Left renal cortex interstitium (tissue), 4 donors: ENCODE measurements at places on chromosomes 4 and X.

DNA sequence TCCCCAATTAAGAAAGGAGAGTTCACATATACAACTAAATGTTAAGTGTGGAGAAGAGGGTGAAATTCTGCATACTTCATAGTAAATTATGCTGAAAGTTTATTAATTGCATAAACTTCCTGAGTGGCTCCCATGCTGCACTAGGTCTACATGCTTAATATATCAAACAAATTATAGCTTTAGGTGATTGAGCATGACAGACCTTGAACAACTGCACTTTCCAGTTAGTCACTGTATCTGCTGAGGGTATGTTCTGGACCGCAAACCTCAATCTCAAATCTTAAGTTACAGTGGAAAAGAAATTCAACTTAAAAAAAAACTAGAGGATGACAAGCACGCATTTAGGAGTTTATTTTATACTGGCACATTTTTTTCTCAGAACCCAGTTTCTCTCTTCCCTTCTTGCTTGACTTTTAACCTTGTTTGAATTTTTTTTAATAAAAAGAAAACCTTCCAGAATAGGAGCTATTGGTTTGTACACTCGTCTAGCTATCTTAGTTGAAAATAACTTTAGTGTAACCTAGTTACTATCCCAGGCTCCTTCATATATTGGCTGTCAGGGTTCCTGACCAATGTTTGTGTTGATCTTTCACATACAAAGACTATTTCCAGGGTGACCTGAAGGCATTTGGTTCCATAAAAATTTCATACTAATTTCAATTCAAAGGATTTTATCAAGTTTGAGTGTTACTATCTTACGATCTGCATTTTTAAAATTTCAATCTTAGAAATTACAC, 10.2 kb upstream of the FAM120C start:
- no peak for DNase-seq

DNA sequence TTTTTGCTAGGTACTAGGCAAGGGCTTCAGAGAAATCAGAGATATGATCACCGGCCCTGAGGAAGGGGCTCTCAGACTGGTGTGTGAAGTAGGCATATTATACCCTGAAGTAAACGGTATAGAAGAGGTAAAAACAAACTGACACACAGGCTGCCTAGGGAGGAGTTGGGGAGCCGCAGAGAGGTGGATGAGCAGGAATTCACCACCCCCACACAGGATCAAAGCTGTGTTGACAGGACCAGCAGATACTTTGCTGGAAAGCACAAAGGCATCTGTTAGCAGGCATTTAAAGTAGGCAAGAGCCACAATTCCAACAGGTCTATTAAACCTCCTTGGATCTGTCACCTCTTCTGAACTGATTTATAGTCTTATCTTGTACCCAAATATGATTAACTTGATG, 71.8 kb upstream of the GPR34 start:
- no peak for DNase-seq

- DNase-seq = no peak
Observed at GRCh38 chrX:129781680-129782495, 2.1 kb downstream of the SASH3 start.

GRCh38 chr4:113481820-113482219, 279.7 kb downstream of the CAMK2D start:
- no peak for DNase-seq

- DNase-seq = no peak
Observed at GRCh38 chrX:39928704-39929378, 168.9 kb downstream of the BCOR start.

DNA sequence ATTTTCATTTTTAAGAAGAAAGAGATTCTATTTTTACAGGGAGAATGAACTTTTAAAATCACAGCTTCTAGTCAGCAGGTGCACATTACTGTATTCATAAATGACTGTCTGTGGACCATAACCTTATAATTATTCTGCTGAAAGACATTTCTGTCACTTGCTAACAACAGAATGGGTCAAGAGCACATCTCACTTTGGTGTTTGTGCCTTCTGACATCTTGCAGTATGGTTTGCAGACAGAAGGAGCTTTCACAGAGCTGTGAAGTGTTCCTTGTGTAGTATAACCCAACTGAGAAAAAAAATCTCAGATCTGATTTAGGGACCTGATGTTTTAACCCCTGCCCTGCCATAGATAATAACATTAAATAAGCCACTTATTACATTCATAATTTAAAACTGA, 131.4 kb upstream of the CTSO start:
- no peak for DNase-seq

DNA sequence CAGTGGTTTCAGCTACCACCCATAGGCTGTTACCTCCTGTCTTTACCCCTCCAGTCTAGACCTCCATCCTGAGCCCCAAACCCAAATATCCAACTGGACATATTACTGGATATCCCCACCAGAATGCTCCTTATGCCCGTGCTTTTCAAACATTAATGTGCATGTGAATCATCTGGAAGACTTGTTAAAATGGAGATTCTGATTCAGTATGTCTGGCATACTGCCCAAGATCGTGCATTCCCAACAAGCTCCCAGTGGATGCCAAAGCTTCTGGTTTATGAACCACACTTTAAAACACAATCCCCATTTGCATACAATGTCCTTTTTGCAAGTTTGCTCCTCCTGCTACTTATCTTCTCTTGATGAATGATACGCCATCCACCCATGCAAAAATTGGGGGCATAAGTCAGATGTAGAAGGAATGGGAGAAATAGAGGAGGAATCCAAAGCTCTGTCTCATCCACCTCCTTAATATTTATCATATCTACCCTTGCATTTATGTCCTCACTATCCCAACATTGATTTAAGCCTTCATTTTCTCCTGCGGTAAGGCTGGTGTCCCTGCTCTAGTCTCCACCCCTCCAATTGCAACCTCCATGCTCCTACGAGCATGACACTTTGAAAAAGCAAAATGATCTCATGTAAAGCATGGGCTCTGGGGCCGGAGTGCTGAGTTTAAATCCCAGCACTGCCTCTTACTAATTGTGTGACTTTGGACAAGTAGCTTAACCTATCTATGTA, 7.4 kb upstream of the PGRMC1 start:
- no peak for DNase-seq

DNA sequence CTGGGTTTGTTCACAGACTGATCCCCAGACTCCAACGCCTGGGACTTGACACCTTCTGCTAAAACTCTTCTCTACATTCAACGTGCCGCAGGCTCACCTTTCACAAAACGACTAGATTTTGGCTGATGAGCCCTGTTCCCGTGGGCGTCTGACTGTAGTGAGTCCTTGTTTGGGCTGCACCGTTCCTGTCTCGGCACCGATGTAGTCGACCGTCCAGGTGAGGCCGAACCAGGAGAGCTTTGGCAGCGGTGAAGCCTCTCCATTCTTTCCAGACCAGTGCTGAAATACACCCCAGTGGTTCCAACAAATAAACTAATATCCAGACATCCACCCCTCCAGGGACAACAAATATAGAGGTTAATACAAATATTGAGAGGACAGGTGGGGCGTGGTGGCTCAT, 45.0 kb upstream of the TLR3 start:
- no peak for DNase-seq

DNA sequence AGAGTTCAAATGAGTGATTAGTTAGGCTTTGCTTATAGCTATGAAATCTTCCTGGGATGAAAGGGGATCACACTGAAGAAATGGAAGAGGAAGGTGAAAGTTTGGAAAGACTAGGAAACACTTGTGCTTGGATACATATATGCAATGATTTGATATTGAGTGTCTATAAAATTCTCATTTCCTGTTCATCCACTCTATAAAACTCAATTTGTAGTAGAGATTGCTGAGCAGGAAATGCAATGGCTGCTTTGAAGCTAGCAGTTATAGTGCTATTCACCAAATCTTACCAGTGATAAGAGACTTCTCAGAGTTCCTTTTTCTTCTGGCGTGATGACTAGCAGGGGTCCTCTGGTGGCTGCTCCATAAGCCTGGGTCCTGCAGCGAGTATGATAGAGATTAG, 128.1 kb upstream of the HPF1 start:
- no peak for DNase-seq

- peak; percentile 4 for DNase-seq
Observed at GRCh38 chr4:77817304-77818072, 1.7 kb downstream of the CNOT6L start.

GRCh38 chrX:49073601-49074575, at the start of gene PRAF2:
Gene PRAF2, minus strand, starts transcription at chrX:49074002. Its CDS starts 15 bp downstream, at chrX:49073987.
- DNase-seq = peak; percentile 77

GRCh38 chrX:1591863-1592469, 562 bp downstream of the AKAP17A start:
- no peak for DNase-seq

DNA sequence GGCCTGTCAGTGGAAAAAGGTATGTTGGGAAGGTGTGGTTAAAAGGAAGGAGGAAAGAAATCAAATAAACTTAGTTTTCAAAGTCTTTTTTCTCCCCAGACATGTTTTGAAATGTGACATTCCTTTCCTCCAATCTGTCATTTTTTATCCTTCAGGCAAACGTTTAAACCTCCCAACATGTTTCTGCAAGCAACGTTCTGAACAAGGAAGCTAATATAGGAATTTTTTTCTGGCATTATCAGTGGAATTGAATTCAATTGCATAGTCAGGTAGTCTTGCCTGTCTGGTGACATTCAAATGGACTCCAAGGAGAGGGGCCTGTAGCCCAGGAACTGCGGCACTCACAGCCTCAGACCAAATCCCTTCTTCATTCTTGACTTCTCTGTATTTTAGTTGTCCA, 30.0 kb upstream of the RASSF6 start:
- DNase-seq = no peak

- no peak for DNase-seq
Observed at GRCh38 chr4:2494992-2495391, 26.1 kb downstream of the RNF4 start.

DNA sequence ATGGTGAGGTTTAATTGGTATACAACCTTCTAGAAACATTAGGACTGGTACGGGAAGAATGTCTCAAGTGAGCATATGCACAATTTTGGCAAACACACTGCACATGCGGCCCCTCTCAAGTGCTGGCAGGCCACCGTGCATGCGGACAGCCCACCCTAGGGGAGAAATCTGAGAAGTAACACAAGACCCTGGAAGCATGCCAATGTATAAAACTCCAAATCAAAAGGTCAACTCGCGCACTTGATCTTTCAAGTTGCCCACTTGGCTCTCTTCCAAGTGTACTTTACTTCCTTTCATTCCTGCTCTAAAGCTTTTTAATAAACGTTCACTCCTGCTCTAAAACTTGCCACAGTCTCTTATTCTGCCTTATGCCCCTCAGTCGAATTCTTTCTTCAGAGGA, 488.3 kb downstream of the CFAP47 start:
- DNase-seq = no peak

DNA sequence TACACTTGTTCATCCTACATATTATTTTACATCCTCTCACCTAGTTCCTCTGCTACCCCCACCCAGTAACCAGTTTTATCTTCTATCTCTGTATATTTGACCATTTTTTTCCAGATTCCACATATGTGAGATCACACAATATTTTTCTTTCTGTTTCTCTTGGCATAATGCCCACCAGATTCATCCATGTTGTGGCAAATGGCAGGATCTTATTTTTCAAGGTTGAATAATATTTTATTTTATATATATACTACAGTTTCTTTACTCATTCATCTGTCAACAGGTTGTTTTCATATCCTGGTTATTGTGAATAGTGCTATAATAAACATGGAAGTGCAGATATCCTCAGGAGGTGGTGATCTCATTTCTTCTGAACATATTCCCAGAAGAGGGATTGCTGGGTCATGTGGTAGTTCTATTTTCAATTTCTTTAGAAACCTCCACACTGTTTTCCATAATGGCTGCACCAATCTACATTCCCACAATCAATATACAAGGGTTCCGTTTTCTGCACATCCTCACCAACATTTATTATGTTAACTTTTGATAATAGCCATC, 48.2 kb downstream of the THAP9 start:
- DNase-seq = no peak

DNA sequence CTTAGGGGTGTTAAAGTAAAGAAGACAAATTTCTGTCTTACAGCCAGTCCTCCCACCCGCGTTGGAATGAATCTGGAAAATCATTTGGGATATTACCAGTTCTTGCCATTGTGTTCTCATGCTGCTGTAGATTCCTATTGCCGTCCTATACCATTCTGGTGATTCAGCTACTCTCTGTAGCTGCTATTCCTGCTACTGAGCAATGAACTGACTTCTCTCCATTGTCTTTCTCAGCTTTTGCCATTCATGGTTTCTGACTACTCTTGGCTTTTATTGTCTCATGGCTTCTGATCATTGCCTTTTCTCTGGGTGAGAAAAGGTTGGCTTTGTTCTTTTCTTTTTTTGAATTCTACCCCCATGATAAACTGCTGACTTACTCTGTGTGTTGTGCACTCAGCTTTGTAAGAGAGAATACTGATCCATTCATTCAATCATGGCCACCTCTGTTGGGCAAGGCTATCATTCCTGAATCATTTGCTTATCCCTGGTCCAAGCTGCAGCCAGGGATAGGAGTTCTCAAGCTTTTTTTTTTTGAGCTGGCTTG, 27.7 kb upstream of the METAP1 start:
- DNase-seq = no peak

DNA sequence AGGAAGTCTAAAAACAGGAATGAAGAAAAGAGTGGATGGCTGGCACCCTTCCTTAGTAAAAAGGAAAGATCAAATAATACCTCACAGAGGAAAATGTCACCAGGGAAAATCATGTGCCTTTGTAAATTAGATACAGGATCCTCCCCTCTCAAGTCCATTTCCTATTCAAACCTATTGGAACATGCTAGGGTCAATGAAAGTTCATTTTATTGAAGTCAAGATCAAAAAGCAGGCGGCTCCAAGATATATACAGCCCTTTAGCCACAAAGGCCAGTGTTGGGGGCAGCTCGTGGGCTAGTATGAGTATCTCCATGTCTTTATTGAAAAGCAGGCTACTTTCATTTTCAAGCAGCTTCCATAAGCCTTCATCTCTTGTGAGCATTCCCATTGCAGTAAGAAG, 141.1 kb downstream of the QDPR start:
- DNase-seq = no peak

- DNase-seq = no peak
Observed at GRCh38 chr4:151860561-151861093, 99.8 kb upstream of the GATB start.

DNA sequence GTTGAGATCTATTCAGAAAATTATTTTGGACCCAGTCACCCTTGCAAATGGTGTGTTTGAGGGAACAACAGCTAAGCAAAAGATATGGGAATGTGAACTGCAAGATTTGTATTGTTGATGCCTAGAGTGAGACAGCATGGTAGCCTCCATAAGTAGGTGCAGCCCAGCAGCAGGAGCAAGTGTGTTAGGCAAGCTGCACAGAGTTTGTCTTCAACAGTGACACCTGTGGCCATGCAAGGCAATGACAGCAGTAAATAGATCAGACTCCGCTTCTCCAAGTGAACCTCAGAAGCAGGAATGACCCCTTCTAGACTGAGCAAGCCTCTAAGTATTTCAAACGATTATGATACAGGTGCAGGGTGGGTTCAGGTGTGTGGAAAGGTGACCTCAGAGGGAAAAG, 133.4 kb upstream of the MSX1 start:
- no peak for DNase-seq

GRCh38 chr4:118325431-118325830, 27.4 kb downstream of the PRSS12 start:
- no peak for DNase-seq

GRCh38 chrX:18676050-18676449, 4.1 kb upstream of the RS1 start:
- no peak for DNase-seq
